ENCODE measurements at places on chromosomes 12 and 14.
A peak's percentile ranks its signal among the peaks of the same experiment; 100 is the strongest.

DNA sequence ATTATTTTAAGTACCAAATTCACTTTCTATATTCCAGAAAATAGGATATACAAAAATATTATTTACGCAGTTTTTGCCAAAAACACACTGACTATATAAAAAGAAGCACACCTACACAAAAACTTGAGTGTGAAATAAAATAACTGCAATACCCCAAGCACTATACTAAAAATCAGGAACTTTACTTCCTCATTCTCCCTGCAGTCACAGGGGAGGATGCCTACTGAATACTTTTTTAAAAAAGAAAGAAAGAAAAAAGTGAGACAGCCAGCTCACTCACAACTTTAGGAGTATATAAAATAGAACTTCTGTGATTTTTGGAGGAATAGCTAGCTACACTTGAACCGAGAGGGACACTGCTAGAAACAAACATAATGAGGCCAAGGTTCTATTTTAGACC, 12.2 kb downstream of the RPS6KA5 start:
- DNase-seq = no peak

- no peak for DNase-seq
Measured at GRCh38 chr14:35607380-35607779, 73.4 kb downstream of the INSM2 start.

- DNase-seq = peak; percentile 77
Measured at GRCh38 chr14:64721391-64721791, 17.2 kb downstream of the PLEKHG3 start.

GRCh38 chr12:116416166-116416565, 138.7 kb upstream of the MED13L start:
- no peak for DNase-seq

DNA sequence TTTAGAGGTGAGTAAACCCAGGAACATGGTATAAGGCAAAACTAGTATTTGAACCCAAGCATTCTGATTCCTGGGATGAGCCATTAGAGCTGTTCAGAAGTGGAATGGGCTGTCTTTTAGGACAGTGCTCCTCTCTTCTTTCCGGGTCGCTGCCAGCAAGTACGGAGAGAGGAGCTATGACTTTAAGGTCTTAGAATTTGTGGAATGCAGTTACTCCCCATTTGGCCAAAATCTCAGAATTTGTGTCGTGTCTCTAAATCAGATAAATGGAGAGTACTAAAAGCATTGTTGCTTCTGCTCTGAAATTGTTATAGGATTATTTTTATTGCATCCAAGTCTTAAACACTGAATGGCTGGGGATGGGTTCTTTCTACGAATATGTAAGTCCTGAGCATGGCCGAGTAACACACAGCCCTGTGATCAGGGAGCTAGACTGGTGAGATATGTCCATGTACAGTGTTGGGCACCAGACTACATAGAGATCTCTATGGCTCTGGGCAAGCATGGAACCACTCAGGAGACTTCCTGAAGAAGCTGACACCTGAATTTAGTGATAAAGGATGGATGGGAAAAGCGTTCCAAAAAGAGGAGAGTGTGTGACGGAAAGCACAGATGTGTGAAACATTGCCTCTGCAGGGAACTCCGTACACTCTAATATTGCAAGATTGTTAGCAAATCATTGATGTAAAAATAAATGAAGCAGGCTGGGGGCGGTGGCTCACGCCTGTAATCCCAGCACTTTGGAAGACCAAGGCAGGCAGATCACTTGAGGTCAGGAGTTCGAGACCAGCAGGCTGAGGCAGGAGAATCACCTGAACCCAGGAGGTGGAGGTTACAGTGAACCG, 184.7 kb downstream of the SRGAP1 start:
- peak; percentile 50 for DNase-seq

- DNase-seq = no peak
Measured at GRCh38 chr12:52913431-52913821, 8.6 kb upstream of the KRT8 start.

DNA sequence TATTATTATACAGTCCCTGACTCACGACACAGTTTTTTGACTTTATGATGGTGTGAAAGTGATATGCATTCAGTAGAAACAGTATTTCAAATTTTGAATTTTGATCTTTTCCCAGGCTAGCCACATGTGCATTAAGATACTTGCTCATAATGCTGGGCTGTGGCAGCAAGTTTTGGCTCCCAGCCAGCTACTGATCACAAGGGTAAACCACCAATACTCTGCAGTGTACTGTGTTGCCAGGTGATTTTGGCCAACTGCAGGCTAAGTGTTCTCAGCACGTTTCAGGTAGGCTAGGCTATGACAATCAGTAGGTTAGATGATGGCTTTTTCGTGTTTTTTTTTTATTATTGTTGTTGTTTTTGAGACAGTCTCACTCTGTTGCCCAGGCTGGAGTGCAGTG, 69.4 kb upstream of the ACTN1 start:
- DNase-seq = no peak

DNA sequence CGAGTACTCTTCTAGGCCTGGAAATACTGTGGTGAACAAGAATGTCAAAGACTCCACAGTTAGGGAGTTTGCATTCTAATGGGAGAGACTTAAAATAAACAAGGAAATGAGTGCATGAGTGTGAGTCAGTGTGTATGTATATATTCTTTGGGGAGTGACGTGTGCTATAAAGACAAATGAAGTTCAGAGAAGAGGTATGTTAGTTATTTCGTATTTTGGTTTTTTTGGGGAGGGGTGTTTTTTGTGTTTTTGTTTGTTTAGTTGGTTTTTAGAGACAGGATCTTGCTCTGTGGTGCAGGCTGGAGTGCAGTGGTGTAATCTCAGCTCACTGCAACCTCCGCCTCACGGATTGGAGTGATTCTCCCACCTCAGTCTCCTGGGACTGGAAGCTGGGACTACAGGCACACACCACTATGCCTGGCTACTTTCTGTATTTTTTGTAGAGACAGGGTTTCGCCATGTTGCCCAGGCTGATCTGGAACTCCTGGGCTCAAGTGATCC, 74.3 kb downstream of the SRGAP1 start:
- peak; percentile 97 for DNase-seq

GRCh38 chr14:73661872-73662271, 17.1 kb downstream of the DNAL1 start:
- DNase-seq = no peak

DNA sequence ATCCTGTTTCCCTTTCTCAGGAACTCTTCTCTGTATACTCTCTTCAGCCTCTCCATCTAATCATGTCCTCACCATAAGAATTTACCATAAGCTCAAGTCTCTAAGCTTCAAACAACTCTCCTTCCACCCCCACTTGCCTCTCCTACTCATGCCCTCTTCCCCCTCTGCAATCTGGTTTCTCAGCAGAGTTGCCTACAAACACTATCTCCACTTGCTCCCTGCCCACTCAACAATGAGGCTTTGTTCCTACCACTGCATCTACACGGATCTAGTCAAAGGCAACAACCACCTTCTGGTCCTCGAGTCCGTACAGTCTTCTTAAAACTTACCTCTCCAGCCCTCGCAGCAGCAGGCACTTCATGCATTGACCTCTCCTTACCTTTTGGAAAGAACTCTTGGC, 17.2 kb upstream of the FBLN5 start:
- no peak for DNase-seq

DNA sequence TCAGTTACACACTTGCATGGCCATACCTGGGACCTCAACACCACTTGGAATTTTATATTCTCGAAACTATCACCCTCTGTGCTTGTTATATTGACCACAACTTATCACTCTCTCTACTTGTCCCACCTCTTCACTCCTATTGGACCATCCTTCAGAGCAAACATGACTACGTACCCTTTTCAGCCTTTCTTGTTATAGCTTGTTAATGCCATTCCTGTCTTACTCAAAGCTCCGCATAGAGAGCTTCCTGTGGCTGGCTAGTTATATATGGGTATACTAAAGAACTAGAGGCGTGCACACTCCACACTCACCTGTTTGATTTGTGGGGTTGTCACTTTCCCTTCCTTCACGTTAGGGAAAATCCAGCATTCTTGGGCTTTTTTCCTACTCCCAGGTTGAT, 26.3 kb upstream of the FRS2 start:
- no peak for DNase-seq

DNA sequence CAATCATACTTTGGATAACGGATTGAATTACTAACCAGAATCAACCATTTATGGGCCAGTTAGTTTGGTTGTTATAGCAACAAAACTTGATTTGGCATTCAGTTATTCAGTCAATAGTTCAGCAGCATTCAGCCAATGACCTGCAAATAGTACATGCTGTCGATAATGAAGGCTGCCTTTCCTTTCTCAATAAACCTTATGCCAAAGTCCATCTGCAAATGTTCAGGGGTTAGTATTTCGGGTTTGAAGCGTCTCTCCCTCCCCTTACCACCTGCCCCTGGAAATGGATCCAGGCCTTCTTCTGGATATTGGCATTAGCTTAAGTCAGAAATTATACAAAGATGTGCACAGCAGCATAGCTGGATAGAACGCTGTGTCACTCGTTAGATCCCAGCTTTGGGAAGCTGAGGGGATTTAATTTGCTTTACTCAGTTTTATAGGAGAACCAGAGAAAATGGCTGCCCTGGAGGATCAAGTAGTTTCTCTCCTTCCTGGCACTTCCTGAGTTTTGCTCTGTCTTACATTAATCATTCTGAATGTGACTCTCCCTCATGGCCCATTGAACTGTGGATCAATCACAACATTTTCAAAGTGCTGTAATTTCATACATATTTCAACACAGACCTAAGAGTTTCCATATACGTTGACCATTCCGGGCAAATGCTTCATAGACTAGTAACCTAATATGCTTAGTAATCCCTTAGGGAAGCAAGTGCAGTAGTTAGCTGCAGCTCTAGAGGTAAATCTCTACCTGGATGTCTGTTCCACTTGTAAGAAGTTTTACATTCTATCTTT, 46.7 kb upstream of the PTPRR start:
- DNase-seq = no peak

DNA sequence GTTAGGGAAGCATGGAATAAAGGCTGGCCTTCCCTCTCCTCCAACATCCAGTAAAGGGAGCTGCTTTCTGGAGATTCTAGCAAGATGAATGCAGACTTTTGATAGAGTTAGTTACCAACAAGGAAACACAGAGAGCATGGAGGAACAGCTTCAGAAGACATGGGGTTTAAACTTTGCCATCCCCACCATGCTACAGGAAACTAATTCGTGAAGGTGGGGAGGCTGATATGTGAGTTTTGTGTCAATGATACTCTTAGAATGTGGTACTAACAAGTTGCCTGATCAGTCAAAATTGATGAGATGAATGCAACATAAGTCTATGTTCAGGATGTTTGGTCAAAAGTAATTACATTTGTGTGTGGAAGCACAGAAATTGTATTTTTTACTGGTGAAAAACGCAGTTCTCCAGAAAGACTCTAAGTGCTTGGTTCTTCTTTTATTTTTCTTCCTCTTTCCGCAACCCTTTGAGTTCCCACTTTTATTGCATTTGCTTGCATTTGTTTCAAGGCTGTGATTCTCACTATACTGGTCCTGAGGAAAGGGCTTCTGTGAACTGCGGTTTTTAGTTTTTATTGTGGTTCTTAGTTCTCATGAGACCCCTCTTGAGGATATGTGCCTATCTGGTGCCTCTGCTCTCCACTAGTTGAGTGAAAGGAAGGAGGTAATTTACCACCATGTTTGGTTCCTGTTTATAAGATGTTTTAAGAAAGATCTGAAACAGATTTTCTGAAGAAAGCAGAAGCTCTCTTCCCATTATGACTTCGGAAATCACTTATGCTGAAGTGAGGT, at the start of gene CLEC4A:
Gene CLEC4A, plus strand, starts transcription at position 494 of the 789 bp plus-strand sequence. Its CDS starts 262 bp downstream, at position 756.
- DNase-seq = no peak

DNA sequence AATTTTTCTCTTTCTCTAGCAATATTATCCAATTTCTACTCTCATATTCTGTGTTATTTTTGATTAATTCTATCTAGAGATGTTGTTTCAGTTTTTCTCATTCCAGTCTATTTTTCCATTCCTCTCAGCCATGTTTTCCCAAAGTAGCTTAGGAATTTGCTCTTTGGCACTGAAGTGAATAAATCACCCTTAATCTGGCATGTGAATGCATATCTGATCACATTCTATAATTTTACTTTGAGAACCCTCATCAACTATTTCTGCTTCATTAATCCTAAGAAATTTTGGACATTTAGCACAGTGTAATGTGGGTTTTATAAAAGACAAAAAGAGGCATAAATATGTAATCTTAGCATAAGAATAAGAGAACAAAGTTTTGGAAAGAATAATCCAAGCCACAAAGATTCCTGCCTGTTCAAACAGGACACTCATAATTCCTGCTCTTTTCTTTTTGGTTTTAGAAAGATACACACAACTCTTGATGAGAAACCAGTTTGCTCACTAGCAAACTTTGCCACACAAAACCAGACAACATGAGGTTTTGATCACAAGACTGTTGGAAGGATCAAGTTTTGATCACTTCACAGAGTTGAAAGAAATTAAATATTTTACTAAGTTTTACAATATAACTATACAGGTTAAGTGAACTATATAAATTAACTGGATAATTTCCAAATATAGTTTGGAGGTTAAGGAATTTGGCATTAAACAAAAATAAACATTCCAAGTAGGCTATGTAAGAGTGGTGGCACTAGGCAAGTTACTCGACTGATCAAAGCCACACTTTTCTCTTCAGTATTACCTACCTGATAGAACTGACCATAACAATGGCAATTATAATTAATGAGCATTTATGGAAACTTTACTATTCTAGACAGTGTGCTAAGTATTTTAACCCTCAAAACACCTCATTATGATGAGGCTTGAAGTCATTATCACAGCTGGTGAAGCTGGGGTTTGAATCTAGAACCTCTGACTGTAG, 226.6 kb upstream of the TMTC1 start:
- no peak for DNase-seq

DNA sequence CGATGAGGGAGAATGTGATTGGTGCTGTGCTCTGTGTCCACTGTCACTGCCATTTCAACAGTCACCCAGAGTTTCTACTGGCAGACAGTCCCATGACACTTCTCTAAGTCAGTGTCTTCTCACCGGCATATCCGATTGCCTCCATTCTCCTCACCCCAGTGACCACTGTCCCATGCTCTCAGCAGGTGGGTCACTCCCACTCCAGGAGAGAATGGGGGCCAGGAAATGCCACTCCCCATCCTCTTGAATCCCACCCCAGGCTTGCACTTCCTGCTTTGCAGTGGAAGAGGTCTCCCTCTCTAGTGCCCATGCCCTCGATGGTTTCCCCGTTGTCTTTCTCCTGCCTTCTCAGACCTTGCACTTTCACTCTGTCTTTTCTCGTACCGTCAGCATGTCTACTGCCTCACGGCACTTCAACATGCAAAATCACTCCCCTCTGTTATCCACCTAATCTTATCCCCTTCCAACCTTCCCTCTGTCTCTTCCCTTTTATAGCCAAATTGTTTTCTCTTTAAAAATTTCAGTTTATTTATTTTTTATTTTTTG, 2.2 kb upstream of the EP400 start:
- DNase-seq = no peak

DNA sequence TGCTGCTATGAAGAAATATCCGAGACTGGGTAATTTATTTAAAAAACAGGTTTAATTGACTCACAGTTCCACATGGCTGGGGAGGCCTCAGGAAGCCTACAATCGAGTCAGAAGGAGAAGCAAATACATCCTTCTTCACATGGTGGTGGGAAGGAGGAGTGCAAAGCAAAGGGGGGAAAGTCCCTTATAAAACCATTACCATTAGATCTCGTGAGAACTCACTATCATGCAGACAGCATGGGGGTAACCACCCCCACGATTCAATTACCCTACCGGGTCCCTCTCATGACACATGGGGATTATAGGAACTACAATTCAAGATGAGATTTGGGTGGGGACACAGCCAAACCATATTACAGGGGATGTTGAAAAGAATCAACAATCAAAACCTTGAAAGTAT, 74.9 kb downstream of the PPM1H start:
- DNase-seq = no peak

Data from AG04449 (cell line).